Activated CD4-positive, alpha-beta T cell treated with anti-CD3 and anti-CD28 coated beads, Interleukin-2, amount 50 U/mL, for 48 hours (primary cell): ENCODE measurements at places on chromosomes 16 and 17.
A peak's percentile ranks its signal among the peaks of the same experiment; 100 is the strongest.

- DNase-seq, result peak; percentile 70
Observed at GRCh38 chr16:28192806-28193529, 18.8 kb downstream of the XPO6 start.

DNA sequence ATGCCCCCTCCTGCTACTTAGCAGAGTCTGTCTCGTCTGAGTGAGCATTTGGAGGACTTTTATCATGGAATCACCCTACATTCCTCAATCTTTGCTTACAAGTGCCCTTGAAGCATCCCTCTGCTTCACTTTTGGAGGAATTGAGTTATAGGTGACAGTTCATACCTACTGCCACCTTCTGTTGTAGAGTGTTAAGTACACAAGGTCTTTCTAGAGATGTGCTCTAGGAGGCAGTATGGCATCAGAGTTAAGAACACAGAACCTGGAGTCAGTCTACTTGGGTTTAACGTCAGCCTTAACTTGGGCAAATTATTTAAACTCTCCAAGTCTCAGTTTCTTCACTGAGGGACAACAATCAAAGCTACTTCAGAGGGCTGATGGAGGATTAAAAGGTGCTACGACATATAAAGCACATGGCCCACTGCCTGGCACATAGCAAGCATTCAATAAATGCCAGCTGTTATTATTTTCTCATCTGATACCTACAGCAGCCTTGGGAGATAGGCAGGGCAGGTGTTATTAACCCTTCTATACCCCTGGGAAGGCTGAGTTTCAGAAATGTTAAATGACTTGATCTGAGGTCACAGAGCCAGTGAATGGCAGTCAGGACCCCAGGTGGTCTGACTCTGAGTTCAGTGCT is 62.2 kb downstream of the UTP18 start:
- no peak for DNase-seq

- DNase-seq, result peak; percentile 57
Observed at GRCh38 chr16:55257966-55258613, 65.9 kb upstream of the IRX6 start.

DNA sequence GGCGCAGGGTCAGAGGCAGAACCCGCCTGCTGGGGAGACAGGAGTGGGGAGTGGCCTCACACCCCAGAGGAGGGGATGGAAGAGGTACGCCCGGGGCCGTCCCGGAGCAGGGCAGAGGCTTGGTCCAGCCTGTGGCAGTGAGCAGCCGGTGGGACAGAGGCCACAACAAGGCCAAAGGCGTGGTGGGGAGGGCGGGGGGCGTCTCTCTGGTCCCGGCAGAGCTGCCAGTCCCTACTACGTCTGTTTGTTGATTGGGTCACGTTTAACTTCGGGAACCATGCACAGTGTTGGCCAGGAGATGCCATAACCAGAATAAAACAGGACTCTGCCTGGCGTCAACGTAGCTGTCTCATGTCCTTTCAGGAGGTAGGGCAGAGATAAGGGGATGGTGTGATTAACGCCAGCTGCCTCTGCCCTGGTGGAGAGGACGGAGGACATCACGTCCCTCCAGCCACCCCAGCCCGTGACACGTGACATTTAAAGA is 192.8 kb downstream of the BANP start:
- no peak for DNase-seq

GRCh38 chr17:66839616-66840015 is 4.7 kb downstream of the CACNG5 start:
- no peak for DNase-seq

- no peak for DNase-seq
Observed at GRCh38 chr17:1153795-1154546, 25.8 kb downstream of the ABR start.

DNA sequence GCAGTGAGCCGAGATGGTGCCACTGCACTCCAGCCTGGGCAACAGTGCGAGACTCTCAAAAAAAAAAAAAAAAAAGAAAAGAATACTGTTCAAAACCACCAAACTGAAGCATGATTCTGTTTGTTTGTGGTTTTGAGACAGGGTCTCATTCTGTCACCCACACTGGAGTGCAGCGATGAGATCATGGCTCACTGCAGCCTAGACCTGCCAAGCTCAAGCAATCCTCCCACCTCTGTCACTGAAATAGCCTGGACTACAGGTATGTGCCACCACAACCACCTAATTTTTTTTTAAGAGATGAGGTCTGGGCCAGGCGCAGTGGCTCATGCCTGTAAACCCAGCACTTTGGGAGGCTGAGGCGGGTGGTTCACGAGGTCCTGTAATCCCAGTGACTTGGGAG is 4.3 kb downstream of the SUMO2 start:
- no peak for DNase-seq

DNA sequence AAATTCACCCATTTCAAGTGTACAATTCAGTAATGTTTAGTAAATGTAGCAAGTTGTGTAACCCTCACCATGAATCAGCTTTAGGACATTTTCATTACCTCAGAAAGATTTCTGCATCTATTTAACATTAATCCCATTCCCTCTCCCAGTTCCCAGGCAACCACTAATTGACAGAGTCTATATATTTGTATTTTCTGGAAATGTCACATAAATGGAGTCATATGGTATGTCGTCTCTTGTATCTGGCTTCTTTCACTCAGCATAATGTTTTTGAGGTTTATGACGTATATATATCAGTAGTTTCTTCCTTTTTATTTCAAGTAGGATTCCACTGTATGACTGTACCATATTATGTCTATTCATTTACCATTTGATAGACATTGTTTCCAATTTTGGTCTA is 199.8 kb downstream of the CYB561 start:
- no peak for DNase-seq

- DNase-seq, result peak; percentile 93
Observed at GRCh38 chr17:42561897-42562387, at the start of gene COASY. Gene COASY (plus strand): TSS chr17:42562148. CDS start chr17:42562623, 475 bp downstream.
